ENCODE measurements at places on chromosomes 7 and 10.

- no peak for DNase-seq
Measured at GRCh38 chr10:78960316-78960800, 108.4 kb upstream of the ZMIZ1 start.

GRCh38 chr7:113209449-113210203, 91.3 kb upstream of the SMIM30 start:
- DNase-seq: no peak

- DNase-seq: no peak
Measured at GRCh38 chr7:82444220-82444909, 788 bp upstream of the CACNA2D1 start.

- peak; percentile 65 for DNase-seq
Measured at GRCh38 chr10:6647811-6648526, 67.9 kb upstream of the PRKCQ start.

DNA sequence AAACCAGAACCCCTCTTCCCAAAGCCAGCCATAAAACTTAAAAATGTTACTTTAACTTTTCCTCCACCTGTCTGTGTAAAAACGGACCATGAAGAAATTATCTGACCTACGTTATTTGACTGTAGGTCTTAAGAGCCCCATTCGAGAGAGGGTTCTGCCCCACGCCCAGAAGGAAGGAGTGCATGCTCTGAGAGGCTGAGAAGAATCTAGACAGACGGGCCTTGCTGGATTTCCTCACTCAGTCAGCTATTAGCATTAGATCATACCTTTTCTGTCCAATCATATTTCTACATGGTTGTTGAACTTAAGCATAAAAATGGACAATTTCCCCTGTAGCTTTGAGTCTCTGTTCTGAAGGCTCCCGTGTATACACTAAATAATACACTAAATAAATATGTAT, 38.1 kb upstream of the WDR11 start:
- DNase-seq: no peak

GRCh38 chr10:48249004-48249762, 25.3 kb downstream of the FRMPD2 start:
- DNase-seq: no peak

- no peak for DNase-seq
Measured at GRCh38 chr7:158320328-158320727, 267.3 kb downstream of the PTPRN2 start.

DNA sequence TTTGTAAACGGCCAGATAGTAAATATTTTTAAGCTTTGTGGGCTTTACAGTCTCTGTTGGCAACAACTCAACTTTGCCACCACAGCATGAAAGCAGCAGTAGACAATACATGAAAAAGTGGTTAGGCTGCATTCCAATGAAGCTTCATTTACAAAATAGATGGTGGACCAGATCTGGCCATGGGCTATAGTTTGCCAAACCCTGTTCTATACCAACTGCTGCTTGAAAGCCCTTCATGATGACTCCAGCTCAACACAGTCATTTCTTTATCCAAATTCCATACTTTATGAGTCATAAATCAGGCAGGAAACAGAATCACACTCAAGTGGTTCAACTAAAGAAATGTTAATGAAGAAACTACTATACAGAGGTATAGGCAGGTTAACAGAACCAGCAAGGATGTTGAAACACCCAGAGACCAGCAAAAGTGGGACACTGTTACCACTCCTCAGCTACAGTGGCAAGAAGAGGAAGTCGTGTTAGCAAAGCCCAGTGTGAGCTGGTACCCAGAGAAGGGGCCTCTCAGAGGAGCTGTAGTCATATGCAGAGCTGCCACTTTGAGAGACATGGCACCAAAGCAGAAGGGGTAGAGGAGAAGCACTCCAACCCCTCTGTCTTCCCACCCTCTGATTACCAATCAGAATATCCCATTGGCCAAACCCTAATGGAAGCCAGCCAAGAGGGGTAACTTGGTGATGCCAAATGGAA, 72.5 kb downstream of the PRLHR start:
- DNase-seq: no peak

DNA sequence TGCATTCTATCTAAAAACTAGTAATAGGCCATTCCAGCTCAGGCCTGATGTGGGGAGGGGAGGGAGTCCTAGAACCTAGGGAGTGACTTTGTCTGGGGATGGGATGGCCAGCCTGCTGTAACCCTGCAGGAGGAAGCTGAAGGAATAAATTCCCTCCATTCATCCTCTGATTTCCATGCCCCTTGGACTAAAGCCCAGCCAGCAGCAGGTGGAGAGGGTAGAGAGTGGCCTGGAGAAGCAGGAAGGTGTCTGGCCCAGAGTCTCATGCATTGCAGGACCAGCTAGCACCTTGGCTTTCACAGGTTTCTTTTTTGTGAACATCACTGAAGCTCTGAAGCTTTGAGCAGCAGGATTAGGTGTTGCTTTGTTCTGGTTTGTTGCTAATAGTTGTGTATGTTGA, 32.8 kb upstream of the CDH23 start:
- no peak for DNase-seq

DNA sequence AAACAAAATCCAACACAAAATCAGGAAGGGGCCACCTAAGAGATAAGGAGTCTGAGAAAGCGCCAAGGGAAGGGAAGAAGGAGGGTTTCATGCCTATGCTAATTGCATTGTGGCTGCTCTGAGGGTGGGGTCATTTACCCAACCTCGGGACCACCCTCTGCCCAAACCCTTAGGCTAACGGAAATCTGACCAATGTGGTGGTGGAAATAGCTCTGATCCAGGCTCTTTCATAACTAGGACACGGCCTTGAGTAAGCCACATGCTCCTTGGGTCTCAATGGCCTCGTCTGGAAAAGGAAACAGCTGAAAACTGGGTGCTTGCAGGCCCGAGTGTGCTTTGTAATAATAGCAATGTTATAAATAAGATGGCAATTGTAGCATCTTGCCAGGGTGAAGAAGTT, 14.9 kb upstream of the SRGN start:
- DNase-seq: peak; percentile 34

DNA sequence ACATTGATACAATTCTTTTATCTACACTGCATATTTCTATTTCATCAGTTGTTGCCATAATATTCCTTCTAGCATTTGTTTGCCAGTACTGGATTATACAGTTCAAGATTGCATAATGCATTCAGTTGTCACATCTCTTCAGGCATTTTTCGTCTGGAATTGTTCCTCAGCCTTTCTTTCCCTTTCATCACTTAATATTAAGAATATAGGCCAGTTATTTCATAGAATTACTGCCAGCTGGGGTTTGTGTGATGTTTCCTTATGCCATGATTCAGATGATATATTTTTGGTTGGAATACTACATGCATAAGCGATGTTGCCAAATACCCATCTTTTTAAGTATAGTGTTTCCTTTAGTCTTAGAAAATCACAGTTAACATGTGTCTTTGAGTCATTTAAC, 20.8 kb downstream of the KIFBP start:
- DNase-seq: no peak

GRCh38 chr7:1290026-1290678, 57.5 kb downstream of the UNCX start:
- DNase-seq: no peak

GRCh38 chr10:111725050-111725449, 458.5 kb downstream of the GPAM start:
- no peak for DNase-seq

- DNase-seq: no peak
Measured at GRCh38 chr7:803243-803635, 29.0 kb upstream of the SUN1 start.

DNA sequence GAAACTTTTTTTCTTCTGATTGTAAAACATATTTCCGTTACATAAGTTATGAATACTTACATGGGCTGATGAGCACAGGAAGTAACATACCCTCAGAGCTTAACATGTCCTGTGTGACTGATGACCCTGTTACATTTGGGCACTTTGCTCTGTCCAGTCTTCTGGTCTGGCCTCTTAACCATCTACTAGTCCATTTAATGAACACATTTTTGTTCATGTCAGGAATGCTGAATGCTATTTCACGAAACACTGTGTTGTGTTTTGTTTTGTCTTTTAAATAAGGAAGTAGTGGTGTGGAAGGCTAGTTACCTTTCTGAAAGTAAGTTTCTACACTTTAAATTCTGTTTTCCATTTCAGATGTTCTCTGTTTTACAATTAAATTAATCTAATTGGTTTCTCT, 77.7 kb downstream of the RBM33 start:
- no peak for DNase-seq

- DNase-seq: no peak
Measured at GRCh38 chr10:100886091-100886490, 26.7 kb upstream of the SLF2 start.

- DNase-seq: no peak
Measured at GRCh38 chr10:71705582-71705981, 14.0 kb downstream of the C10orf105 start.

GRCh38 chr7:113299748-113300147, 181.4 kb upstream of the SMIM30 start:
- DNase-seq: no peak

DNA sequence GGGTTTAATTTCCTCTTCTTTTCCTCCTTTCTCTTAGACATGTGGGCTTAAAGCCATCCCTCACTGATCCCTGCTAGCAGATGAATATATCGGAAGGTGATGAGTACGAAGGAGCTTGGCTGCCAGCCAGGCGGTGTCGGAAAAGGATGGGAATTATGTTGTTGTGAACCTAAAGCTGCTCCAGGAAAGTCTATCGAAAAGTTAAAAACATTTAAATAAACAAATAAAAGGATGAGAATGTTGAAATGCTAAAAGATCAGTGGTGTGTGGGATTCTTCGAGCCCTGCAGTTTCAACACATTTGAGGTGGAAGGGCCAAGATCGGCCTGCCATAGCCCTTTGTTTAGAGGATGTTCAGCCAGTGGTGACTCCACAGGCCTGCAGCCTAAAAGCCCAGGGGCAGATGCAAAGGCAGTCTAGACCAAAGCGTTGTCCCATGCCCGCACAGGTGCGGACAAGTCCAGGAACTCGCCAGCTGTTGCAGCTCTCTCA, 107.9 kb downstream of the JCAD start:
- no peak for DNase-seq

- DNase-seq: no peak
Measured at GRCh38 chr7:81516898-81517297, 252.9 kb downstream of the HGF start.

- no peak for DNase-seq
Measured at GRCh38 chr7:71131256-71132126, 453 bp upstream of the GALNT17 start.

DNA sequence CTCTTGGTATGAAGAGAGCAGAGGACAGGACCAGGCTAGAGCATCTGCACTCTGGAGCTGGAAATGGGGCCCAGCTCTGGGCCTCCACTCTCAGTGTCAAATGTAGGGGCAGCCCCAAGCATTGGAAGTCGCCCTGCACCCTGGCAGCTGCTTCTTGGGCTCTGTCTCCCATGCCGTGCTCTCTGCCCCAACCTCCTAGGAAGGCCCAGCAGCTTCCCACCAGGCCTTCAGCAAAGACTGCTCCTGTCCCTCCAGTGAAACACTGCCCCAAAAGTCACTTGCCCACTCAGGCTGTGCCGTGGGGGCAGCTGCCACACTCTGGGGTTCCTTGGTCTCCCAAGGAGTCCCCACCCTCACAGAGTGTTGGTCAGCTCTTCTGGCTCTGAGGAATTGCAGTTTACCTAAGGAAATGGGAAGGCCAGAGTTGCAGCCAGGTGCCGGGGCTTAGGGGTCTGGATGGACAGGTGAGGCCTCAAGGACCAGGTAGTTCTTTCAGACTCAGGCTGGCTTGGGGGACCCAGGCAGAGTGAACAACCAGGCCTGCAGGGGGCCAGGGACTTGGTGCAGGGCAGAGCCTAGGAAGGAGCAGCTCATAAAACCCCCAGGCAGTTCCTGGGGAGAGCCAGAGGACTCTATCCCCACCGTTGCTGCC, 9.4 kb upstream of the OPN4 start:
- no peak for DNase-seq

GRCh38 chr7:13908667-13909397, 80.6 kb downstream of the ETV1 start:
- no peak for DNase-seq

GRCh38 chr7:4715410-4715776, 33.3 kb downstream of the FOXK1 start:
- peak; percentile 34 for DNase-seq

DNA sequence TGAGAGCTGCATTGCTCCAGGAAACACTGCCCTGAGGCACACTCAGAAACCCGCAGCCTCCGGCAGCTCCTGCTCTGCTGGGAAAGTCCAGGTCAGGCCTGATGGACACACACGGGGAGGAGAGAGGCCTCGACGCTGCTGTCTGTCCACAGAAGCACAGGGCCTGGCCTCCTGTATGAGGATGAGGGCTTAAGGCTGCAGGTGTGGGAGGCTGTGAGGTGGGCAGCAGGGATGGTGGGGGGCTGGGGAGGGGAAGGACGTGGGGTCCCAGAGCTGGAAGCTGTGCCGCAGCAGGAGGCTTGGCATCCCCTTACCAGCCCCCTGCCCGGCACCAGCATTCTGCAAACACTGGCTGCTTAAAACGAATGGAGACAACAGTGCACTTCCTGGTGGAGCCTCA, 186.2 kb downstream of the DNAJB6 start:
- DNase-seq: no peak

DNA sequence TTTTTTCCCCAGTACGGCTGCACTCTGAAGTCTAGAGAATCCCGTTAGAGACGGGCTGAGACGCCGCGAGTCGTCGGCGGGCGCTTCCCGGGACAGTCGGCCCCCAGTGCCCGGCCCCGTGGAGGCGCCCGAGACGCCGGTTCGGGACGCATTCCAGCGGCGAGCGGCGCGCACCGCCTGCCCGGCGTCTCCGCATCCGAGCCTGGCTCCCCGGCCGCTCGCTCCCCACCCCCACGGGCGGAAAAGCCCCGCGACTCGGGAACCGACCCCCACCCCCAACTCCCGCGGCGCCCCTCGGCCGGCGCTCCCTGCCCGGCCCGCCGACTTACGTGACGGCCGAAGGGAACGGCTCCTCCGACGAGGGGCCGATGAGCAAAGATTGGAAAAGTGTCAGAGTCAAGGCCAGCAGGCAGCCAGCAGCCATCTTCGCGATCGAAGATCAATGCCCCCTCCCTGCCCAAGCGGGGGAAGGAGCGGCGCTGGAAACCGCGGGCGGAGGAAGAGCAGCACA, 486 bp downstream of the CACNA2D1 start:
- DNase-seq: no peak

DNA sequence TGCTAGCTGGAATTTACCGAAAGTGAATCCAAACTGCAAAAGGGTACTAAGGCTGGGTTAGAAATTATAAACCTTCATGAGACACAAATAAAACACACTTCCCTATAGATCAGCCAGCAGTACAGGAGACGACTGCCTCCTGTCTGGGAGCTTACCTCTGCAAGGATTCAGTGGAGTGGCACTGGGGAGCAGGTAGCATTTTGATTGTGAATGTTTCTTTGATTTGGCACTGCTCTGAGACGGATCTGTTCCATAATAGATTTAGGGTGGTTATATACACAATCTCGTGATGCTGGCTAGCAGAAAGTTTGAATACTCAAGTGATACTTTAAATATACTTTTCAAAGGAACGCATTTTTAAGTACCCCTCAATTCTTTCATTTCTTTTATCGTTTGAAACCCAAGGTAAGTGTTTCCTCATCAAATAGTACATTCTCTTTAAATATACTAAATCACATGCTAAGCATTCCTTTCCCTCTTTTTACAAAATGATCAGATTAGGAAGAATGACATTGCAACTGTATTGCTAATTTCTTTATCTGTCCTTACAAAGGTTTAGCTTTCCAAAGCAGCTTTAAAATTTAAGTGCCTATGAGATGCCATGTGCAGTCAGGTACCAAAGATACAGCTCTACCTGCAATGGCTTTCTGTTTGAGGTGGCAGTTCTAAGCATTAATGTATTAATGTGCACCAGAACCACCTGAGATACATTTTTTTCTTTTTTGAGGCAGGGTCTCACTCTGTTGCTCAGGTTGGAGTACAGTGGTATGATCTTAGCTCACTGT, 20.6 kb upstream of the CHCHD3 start:
- no peak for DNase-seq

GRCh38 chr7:155585951-155586350, 39.6 kb upstream of the CNPY1 start:
- no peak for DNase-seq
